ENCODE measurements at places on chromosomes 1 and 21.

DNA sequence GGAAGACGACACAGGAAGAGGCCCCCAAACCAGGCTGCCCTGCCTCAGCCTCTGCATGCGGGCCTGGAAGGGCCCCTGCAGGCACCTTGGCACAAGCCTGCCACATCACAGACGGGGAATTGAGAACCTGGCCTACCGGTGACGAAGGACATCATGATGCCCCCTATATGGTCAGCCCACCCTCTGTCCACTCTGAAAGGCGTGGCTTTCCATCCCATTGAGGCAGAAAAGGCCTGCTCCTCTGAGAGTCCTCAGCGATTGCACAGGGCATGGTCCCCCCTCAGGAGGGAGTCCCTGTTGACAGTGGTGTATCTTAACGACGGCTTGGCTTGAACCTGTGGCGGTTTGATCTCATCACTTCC, 11.4 kb downstream of the KRTAP10-1 start:
- DNase-seq, result no peak

DNA sequence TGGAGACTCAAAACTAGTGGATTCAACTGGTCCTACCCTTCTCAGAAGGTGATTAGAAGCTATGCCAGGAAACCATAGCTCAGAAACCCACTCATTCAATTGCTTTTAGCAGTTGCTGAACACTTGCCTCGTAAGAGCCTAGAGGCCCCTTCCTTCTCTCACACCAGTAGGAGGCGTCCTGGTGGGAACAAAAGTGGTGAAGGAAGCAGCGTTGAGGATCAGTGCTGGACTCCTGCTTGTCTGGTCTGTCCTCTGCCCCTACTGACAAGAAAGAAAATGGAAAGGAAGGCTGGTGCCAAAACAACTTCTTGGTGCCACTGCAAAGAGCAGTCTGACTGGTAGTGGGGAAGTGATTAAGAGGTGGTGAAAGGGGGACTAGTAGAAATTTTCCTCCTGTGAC, 269.7 kb downstream of the LMO4 start:
- DNase-seq, result no peak

GRCh38 chr1:222974496-222974895, 159.7 kb downstream of the DISP1 start:
- DNase-seq, result no peak

DNA sequence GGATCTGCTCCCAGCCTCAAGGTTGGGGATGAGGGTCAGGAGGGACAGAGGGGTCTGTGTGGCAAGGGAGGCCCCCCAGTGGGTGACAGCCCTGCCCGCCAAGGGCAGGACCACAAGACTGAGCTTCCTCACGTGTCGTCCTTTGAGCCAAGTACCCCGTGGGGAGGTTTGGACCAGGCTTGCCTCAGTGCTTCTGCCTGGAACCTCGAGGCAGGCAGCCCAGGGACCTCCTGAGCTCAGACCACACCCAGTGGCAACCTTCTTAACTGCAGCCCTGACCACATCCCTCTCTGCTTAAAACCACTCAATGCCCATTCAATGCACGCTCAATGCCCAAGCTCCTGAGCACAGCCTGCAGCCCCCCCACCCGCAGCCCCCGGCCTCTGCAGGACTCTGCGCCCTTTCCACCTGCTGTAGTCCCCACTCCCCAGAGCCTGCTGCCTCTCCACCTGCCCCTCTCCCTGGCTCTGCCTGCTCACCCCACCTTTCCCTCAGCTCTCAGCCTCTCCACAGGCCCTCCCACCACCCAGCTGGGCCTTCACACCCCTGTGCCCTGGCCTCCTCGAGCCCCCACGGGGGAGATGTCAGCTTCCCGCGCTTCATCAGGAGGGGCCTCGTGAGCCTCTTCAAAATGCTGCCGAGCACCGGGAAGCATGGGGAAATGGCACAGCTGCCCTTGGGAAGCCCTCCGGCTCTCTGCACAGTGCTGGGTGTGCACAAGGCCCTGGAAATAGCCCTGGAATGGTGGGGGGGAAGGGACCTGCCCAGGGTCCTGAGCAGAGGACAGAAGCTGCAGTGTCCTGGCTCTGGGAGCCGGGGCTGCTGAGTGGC, 129.3 kb upstream of the VAMP3 start:
- no peak for DNase-seq

- no peak for DNase-seq
Measured at GRCh38 chr1:245234217-245235081, 79.7 kb downstream of the KIF26B start.

- DNase-seq, result peak; percentile 62
Measured at GRCh38 chr1:155989242-155990004, 11.1 kb upstream of the ARHGEF2 start.

GRCh38 chr1:9196129-9197040, 38.2 kb upstream of the H6PD start:
- peak; percentile 17 for DNase-seq

DNA sequence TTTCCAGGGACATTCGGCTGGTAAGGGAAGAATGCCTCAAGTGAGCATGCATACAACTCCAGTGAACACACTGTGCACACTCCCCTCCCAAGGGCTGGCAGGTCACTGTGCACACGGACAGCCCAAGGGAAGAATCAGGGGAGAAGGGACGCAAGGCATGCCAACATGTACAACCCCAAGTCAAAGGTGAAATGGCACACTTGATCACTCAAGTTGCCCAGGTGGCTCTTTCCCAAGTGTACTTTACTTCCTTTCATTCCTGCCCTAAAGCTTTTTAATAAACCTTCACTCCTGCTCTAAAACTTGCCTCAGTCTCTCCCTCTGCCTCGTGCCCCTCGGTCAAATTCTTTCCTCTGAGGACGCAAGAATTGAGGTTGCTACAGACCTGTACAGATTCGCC, 13.5 kb upstream of the SLC1A7 start:
- DNase-seq, result no peak

All from stimulated activated CD4-positive, alpha-beta T cell treated with anti-CD3 and anti-CD28 coated beads, Interleukin-15, amount 100 ng/mL, for 1 hour (primary cell).